Stimulated activated CD4-positive, alpha-beta T cell treated with anti-CD3 and anti-CD28 coated beads, Interleukin-15, amount 100 ng/mL, for 48 hours (primary cell): ENCODE measurements at places on chromosomes 3 and 15.

GRCh38 chr3:113002679-113003078 lies 11.9 kb downstream of the GTPBP8 start:
- peak; percentile 36 for DNase-seq

- DNase-seq: no peak
Observed at GRCh38 chr3:157607826-157608405, 104.7 kb upstream of the VEPH1 start.

DNA sequence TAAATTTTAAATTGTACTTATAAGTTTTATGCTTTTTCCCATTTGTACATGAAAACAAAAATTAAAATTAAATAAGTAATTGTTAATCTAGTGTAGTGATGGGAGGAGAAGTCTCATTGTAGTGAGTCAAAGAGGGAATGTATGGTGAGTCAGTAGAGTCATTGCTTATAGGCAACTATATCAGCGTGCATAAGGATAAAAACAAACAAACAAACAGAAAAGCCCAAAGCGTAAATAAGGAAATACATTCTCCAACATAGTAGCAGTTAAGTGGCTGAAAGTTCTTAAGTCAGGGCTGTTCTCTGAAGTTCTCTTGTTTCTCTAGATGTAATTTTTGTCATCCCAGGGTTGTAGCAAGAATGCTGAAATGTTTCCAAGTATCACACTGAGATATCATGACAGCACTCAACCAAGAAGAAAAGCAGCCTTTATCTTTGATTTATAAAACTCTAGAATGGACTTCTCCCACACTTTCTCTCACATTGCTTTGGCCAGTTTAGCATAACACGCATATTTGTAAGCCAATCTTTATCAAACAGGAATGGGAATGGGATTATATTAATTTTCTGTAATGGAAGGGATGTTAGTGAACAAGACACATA lies 184.1 kb upstream of the TP63 start:
- DNase-seq: no peak

- no peak for DNase-seq
Observed at GRCh38 chr15:77009646-77010311, 14.9 kb downstream of the PSTPIP1 start.

DNA sequence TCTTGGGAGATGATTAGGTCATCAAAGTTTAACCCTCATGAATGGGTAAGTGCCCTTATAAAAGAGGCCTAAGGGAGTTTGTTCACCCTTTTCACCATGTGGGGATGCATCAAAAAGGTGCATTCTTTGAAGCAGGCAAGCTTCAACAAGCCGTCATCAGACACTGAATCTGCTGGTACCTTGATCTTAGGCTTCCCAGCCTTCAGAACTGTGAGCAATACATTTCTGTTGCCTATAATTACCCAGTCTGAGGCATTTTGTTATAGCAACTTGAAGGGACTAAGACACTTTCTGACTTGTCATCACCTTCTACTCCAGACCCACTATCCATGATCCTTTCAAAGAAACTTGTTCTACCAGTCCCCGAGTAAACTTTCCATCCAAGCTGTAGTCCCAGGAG lies 44.6 kb upstream of the LRRC58 start:
- DNase-seq: no peak

DNA sequence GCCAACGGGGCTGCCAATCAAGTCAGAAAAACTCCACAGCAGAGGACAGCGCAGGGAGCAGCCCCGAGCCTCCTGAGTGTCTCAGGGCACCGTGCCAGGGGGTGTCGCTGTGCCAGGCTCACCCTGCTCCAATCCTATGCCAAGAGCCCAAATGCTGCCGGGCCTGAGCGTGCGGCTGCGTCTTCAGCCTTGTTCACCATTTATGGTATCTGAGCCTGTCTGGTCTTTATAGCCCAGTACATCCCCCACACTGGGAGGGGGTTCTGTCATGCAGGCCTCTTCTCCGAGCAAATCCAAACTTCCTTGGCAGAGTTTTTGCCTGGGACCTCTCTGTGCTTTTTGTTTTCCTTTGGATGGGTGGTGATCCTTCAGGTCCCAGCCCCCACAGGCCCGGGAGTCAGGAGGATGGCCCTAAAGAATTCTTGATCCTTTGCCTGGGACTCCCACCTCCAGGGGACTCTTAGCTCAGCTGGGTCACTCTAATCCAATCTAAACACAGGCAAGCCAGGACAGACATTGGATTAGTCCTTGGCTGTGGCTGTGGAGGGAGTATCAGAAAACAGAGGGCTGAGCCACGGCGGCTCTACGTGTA lies 135.1 kb upstream of the HACD2 start:
- DNase-seq: no peak

- DNase-seq: no peak
Observed at GRCh38 chr15:50687302-50687902, 805 bp upstream of the TRPM7 start.

- DNase-seq: no peak
Observed at GRCh38 chr3:57778494-57778893, 22.4 kb downstream of the SLMAP start.

- DNase-seq: no peak
Observed at GRCh38 chr15:95658799-95659198, 671.7 kb upstream of the NR2F2 start.

DNA sequence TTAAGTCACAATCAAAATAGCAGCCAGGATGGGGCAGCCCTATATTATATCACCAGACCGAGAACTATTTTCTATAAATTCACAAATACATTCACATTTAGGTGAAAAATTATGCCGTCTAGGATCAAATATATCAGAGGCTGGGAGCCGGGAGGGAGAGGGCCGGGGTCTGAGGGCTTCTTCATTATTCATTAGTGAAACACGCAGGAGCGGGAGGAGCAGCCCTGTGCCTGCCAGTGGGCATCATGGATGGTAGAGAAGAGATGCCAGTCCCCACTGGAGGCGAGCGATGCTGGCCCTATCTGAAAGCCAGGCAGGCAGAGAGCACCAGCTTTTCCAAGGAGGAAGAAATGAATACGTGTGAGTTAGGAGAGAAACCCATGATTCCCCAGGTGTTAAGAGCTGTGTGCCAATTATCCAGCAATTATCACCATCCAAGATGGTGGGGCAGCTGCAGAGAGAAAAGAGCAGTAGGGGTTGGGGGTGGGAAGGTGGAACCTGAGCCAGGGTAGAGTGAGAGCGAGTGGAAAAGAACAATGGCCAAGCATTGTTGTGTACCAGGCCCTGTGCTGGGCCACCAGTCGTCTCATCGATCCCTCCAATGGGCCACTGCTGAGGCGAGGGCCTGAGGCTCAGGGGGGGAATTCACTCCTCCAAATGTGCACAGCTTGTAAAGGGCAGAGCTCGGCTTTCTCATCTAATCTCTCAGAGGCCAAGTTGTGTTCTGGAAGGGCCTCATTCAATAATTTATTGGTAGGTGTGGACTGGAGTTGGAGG lies 261.3 kb upstream of the TLE3 start:
- DNase-seq: no peak

- no peak for DNase-seq
Observed at GRCh38 chr3:133162670-133163305, 124.6 kb downstream of the TMEM108 start.

DNA sequence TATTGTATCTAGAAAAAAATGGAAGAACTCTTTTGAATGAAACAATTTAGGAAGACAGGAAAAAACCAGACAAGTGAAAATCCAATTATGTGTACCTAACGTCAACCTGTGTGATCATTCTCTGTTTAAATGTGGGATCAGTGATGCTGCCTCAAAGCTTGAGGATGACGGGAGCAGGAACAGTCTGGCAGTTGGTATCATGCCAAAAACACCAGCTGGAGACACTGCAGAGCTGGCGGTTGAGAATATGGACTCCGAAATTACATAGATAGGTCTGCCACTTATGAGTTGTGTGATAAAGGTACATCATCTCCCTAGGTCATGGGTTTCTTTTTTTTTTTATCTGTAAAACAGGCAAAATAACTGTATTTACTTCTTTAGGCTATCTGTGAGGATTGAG lies 480.5 kb downstream of the CNTN4 start:
- no peak for DNase-seq

DNA sequence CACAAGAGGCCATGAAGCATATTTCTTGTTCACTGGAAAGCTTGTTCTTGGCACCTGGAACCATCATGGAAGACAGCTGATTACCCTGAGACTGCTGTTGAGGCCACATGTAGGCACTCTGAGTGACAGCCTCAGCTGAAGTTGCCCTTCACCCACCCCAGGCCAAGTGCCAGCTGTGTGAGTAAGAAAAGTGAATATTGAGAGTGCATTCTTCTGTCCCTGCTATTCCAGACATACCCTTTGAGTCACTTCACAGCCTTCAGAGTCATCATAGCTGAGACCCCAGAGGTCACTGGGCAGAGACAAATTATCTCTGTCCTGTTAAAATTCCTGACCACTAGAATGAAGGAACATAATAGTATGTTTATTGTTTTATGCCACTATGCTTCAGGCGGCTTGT lies 79.6 kb downstream of the NFKBIZ start:
- DNase-seq: no peak

GRCh38 chr3:111596328-111596727 lies 1.2 kb upstream of the ZBED2 start:
- no peak for DNase-seq

DNA sequence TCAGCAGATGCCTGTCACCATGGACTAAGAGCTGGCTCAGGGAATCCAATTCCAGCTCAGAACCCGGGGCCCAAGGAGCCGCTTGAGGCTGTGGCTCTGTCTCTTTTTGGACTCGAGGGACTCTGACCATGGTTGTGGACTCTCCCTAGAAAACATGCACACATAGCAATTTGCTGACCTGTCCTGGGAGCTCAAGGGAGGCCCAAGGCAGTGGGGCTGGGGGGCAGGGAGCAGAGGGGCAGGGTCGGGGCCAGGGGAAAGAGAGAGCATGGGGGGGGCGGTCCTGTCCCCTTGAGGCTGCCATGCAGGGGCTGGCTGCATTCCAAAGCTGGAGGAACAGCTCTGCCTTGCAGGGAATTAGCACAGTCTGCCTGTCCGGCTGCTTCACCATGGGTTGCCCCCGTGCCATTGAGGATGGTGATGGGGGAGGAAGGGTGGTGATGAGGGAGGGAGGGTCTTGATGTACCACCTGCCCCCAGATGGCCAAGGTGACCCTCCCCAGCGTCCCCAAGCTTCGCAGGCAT lies 190.1 kb downstream of the GOLGA6L6 start:
- no peak for DNase-seq

- peak; percentile 28 for DNase-seq
Observed at GRCh38 chr3:101850246-101851051, 1.1 kb downstream of the NFKBIZ start.

DNA sequence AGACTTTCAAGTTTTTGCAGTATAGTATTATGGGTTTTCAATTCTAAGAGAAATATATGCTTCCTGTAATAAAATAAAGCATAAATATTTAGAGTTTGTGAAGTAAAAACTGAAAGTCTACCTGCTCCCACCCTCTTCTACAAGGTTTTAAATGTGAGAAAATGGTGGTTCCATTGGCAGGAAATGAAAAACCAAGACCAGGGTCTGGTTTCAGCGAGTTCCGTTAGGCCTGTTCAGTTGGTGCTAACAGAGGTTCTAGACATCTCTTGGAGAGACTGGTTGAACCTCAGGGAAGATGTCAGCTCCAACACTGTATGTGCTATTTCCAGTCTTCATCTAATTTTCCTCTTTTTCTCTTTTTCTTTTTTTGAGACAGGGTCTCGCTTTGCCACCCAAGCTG lies 11.8 kb upstream of the MYO1E start:
- DNase-seq: no peak

DNA sequence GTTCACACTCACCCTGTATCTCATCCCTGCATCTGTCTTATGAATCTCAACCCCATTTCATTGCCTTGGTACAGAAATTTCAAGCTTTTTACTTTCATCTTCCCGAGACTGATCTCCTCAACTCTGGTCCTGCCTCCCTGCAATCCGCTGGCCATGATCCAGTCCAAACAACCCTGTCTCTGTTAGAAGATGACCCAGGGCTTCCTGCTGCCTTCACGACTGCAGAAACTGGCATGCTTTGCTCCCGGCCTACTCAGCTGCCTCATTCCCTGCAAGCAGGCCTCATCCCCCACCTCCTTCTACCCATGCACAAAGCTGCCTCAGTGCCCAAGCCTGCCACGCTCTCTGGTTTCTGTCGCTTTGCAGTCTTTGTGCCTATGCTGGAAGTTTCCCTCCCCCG lies 12.4 kb downstream of the HES1 start:
- DNase-seq: no peak

DNA sequence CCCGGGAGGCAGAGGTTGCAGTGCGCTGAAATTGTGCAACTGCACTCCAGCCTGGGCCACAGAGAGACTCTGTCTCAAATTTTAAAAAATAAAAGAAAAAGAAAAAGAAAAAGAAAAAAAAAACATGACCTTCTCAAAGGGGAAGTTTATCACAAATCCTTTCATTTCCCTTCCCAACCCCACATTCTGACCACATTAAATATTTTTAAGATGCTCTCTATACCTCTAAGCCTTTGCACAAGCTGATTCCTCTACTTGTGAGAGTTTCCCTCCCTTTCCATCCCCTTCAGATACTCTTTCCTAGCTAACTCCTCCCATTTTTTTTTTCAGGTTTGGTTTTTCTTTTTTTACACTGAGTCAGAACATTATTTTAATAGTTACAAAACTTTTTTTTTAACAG lies 4.0 kb downstream of the HIGD1A start:
- DNase-seq: no peak

DNA sequence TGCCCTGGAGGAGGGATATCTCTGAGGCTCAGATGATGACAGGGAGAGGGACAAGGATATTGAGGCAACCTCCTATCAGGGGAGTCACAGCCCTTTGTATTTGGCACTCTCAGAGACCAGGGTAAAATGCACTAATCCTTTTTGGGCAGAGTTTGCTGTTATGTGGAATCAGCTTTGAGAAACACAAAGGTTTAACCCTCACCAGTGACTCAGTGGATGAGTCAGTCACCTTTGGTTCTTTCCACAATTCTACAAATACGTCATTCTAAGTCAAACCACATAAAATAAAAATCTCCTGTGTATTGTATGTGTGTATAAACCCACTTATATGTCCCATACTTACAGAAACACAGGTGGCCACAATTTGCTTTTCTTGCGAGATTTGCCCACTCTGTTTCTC lies 5.1 kb downstream of the LSAMP start:
- no peak for DNase-seq

DNA sequence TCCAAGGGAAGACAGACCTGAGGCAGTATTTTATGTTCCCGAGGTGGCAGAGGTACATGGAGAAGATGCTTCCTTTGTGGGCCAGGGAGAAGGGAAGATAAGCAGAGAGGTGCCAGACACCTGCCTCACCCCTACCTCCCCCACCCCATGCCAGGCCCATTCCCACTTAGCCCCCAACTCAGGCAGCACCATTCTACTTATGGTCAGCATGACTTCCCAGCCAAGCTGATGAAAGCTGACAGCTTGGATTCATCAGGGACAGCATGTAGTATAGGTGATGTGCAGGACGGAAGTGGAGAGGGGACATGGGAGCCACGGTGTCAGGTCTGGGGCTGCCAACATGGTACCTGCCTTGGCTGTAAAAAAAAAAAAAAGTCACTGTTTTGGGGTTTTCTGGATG lies 57.5 kb upstream of the CSPG4 start:
- DNase-seq: no peak

- no peak for DNase-seq
Observed at GRCh38 chr3:49628249-49628648, 45.9 kb upstream of the APEH start.

GRCh38 chr3:43693594-43693993 lies 2.9 kb downstream of the ABHD5 start:
- DNase-seq: no peak
